ENCODE measurements at places on chromosomes 12 and 14.

GRCh38 chr12:65335021-65335714, 56.7 kb downstream of the MSRB3 start:
- DNase-seq = no peak

DNA sequence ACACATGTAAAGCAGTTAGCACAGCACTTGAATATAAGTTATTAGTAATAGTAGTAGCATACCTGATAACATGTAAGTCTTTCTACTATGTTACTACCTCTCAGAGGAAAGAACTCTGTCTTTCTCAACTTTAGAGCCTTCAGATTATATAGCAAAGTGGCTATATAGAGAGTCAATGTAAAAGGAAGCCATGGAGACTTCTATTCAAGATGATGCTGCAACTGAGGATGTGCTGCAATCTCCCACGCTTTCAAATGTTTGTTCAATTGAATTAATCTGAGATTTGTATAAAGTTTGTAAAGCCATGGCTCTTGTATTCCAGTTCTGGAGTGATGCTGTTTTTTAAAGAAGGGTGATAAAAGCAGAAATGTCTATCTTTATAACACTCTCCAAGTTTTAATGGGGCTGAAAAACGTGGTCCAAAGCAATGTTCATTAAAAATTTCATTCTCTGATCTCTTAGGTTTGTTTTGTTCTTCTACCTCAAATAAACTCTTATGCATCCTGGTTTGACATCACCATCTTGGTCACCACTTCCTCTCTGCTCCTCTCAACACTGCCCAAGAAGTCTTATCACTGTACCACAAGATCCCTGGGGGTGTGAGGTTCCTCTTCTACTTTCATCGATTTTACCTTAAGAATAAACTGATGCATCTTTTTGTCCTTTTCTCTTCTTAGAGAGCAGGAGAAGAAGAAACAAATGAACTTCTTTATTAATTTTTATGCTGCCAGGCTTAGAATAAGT, 40.6 kb downstream of the C12orf42 start:
- DNase-seq = peak; percentile 75

- DNase-seq = no peak
Measured at GRCh38 chr14:61106959-61107641, 126.1 kb downstream of the SLC38A6 start.

GRCh38 chr12:52097045-52097666, 17.7 kb downstream of the SMIM41 start:
- DNase-seq = no peak

- no peak for DNase-seq
Measured at GRCh38 chr14:93329965-93330608, 2.7 kb downstream of the BTBD7 start.

DNA sequence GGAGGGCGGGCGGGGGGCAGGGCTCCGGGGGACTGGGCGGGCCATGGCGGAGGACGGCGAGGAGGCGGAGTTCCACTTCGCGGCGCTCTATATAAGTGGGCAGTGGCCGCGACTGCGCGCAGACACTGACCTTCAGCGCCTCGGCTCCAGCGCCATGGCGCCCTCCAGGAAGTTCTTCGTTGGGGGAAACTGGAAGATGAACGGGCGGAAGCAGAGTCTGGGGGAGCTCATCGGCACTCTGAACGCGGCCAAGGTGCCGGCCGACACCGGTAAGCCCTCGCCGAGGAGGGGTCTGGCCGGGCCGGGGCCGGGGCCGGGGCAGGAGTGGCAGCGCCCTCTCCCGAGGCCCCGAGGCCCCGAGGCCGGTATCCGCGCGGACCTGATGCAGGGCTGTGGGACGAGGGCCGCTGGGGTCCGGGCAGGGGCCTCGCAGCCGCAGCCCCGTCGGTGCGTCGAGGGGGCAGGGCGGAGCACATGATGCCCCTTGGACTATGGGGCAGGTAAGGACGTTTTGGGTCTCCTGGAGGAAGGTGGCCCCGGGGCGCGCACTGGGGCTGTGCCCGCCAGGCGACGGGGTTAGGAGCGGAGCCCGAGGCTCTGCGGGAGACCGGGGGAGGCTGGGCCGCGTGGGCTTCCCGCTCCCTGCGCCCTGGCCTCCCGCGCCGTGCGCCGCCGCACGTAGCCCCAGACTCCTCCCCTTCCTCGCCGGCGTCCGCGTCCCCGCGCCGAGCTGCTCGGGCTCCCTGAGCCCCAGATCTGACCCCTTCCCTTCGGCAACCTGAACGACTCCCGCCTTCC, at the start of gene TPI1:
Gene TPI1 (plus strand): TSS at position 119 of the 798 bp plus-strand sequence. CDS start 36 bp downstream, at position 155.
- peak; percentile 53 for DNase-seq

DNA sequence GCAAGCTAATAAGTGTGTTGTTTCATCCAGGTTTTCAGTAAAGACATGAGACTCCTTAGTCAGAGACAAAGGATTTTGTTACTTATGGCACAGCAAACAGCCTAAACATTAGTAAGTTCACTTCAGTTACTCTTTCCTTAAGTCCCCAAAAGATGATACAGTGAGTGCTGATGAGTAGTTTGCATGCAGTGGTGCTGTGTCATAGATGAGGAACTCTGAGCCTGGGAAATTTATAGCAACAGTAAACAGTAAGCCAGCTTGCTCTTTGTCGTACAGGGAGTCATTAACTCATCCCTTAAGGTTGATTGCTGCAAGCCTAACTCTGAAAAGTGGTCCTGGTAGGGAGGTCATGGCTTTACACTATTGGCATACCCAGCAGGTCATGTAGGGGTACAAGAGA, 208.6 kb upstream of the OR4E1 start:
- no peak for DNase-seq

DNA sequence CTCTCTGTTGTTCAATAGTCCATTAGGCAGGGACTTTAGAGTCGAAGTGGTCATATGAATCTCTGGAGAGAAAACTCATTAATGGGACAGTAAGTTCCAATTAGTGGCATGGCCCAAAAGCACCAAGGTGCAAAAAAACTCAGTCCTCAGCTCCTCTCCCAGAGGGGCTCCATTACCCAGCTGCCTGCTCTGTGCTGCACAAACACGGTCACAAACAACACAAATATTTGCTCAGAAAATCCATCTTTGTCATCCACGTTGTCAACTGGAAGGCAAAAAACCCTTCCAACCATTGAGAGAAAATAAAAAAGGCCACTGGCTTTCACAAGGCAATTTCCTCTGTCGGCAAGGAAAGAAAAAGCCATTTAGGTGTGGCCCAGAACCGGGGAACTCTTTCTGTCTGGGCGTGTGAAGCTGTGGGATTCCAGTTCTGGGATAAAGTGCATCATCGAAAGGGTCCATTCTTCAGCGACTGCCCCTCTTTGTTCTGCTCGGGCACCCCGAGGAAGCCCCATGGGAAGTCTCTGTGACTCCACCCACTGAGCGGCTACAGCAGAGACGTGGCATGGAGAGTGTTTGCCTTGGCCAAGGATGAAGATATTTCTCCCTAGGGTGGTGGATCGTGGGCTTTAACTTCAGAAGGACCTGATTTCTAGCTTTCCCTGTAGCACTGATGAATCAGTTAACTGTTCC, 137.6 kb downstream of the VRK1 start:
- DNase-seq = no peak

DNA sequence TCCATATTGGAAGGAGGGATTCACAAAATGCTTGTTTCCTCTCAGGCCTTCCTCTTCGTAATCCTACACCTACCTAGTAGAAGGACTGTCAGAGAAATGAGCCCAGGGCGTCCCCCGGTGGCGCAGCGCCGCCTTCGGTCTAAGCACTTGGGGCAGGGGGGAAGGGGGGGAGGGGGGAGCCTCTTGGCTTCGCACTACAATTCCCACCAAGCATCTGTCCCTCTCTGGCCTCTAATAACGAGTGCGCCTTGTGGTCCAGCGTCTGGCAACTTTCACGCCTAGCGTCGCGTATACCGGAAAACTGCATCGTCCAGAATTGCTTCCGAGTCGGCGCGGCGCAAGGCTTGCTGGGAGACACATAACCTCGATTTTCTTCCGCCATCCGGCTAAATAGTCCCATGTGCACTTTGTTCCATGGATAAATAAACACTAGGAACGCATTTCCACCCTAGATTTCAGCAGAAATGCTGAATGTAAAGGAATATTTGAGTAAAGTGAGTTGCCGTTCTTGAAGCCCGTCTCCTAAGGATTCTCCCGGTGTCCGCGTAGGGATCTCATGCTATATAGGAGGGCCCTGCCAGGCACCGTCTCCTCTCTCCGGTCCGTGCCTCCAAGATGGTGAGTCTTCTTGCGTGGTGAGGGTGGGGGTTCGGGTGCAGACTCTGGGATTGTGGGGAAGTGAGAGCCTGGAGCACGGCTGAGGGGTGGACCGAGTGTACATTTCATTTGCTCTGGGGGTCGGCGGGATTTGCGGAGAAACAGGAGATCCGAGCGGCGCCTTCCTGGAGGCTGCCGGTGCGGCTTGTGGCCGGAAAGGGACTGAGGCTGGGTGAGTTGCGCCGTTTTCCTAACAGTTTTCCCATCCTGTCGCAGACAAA, at the start of gene RPS26:
Gene RPS26 (plus strand): TSS at position 367 of the 878 bp plus-strand sequence. CDS start 249 bp downstream, at position 616.
- DNase-seq = peak; percentile 98

- DNase-seq = no peak
Measured at GRCh38 chr12:45549337-45549902, 180.1 kb upstream of the ARID2 start.

- no peak for DNase-seq
Measured at GRCh38 chr14:23864861-23865260, 88.7 kb upstream of the DHRS4 start.

GRCh38 chr14:95313707-95314106, 6.0 kb downstream of the CLMN start:
- no peak for DNase-seq

- no peak for DNase-seq
Measured at GRCh38 chr12:127861406-127861805, 405.6 kb upstream of the TMEM132C start.

GRCh38 chr12:49664591-49665239, 41.4 kb downstream of the PRPF40B start:
- DNase-seq = no peak

- DNase-seq = no peak
Measured at GRCh38 chr12:26090836-26091510, 33.9 kb downstream of the BHLHE41 start.

GRCh38 chr12:116443821-116444589, 115.2 kb upstream of the MAP1LC3B2 start:
- peak; percentile 15 for DNase-seq

DNA sequence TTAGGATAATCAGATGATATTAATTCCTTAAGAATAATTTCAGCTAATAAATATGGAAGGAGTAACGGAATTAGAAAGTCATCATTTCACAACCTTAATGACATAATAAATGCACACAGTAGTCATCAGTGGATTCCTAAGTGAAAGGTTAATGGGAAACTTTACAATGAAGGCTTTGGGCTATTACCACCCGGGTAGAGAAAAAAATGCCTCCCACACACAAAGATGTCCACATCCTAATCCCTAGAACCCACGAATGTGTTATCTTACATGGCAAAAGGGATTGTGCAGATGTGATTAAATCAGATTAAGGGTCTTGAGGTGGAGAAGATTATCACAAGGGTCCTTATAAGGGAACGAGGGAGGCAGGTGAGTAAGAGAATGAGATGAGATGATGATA, 5.6 kb downstream of the TMED10 start:
- no peak for DNase-seq

DNA sequence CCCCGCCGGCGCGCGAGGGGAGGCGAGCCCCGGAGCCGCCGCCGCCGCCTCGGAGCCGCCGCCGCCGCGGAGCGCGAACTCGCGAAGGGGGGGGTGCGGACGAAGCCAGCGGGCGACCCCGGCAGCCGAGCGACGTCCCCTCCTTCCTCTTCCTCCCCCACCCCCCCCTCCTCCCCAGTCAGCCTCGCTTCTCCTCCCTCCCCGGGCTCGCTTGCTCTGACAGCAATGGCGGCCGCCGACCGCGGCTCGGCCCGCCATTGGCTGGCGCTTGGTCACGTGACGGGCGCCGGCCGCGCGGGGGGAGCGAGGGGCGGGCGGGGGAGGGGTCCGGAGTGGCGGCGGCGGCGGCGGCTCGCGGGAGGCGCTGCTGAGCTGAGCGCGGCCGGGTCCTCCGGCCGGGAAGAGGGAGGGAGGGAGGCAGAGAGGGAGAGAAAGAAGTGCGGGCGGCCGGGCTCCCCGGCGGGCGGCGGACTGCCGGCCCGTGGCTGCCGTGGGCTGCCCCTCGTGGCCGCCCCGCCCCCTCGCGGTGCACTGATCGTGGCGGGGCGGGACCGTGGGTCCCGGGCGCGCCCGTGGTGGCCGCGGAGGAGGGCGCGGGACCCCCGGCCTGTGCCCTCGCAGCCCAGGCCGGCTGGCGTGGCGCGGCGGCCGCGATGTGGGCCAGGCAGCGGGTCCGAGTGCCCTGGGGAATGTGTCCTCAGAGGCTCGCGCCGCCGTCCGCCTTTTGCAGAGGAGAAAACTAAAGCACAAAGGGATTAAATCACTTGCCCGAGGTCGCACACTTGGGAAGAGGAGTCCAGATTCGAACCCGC, at the start of gene MED13L:
Gene MED13L (minus strand): TSS at position 227 of the 812 bp plus-strand sequence. CDS start 562 bp downstream, outside the sequence.
- peak; percentile 83 for DNase-seq

- DNase-seq = no peak
Measured at GRCh38 chr14:74048281-74048680, 29.1 kb downstream of the BBOF1 start.

GRCh38 chr12:49260166-49260565, 4.7 kb upstream of the TUBA1C start:
- no peak for DNase-seq

DNA sequence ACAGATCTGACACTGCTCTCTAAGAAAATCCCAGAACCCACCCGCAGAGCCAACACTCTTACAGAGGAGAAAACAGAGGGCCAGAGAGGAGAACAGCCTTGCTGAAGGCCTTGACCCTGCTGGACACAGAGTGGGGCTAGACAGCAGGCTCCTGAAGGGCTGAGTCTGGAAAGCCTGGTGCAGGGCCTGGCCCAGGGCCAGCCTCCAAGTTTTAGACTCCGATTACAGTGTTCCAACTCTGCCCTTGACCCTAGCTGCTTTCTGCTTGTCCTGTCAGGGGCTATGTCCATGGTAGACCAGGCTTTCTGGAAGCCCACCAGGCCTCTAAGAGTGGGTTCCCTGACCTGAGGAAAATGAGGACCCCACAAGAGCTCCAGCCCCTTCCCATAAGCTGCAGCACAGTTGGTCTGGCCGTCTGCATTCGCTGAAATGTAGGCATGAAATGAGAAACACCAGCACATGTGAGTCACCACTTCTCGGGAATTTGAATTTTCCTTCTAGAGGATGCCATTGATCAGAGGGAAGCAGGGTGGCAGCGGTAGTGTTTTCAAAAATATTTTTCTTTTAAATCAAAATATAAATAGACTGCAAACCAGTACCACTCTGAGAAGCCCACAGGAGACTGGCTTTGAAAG, 154.4 kb downstream of the CALM1 start:
- no peak for DNase-seq

DNA sequence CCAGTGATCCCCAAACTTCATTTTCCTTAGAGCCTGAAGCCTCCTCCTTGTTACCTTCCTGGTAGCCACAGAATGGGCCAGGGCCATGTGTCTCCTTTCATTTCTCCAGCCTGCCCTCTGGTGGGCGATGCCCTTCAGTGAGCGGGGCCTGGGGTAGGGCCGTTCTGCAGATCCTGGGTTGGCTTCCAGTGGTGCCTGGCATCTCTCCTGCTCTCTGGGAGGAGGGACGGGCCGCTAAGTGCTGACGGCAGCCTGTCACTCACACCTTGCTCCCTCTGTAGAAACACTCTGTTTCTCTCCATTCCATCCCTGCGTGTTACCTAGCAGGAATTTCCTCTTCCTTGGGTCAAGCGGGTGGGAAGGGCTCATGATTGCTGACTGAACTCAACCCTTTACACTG, 232.1 kb downstream of the CACNA1C start:
- peak; percentile 31 for DNase-seq

- no peak for DNase-seq
Measured at GRCh38 chr14:64653900-64654245, 50.4 kb upstream of the PLEKHG3 start.

- DNase-seq = no peak
Measured at GRCh38 chr12:129096968-129097367, 243.7 kb downstream of the GLT1D1 start.

Data from Jurkat, Clone E6-1 (cell line).